ENCODE measurements at places on chromosomes 7 and 10. TPM values are rescaled to one million over a fixed set of nuclear protein-coding genes. Genes with fewer than 3 reads are reported as not detected.

The FAM25A gene
- not detected for total RNA-seq

The TCERG1L gene
- total RNA-seq, result 0.12 TPM

The ZNF282 gene
- 16.7 TPM for total RNA-seq

The ADIRF gene
- total RNA-seq, result not detected

Data from hepatocyte (in vitro differentiated cells).